LHCN-M2 (cell line): ENCODE measurements at places on chromosomes 1 and 21. TPM values are rescaled to one million over a fixed set of nuclear protein-coding genes. Genes with fewer than 3 reads are reported as not detected.

The MARK1 gene
- not detected in 2 replicates for total RNA-seq

The RLF gene
- 15.6 and 15.7 TPM in 2 replicates for total RNA-seq

The RAVER2 gene
- total RNA-seq = 0.29 and 0.51 TPM in 2 replicates

- no peak for DNase-seq
Measured at GRCh38 chr1:201831371-201831770, 2.4 kb downstream of the IPO9 start.

GRCh38 chr1:97588772-97589171, 332.1 kb downstream of the DPYD start:
- no peak for DNase-seq

- DNase-seq = no peak
Measured at GRCh38 chr1:48561444-48561843, 89.4 kb upstream of the SPATA6 start.

- DNase-seq = peak; percentile 85
Measured at GRCh38 chr1:20063861-20064292, 6.1 kb upstream of the PLA2G5 start.

DNA sequence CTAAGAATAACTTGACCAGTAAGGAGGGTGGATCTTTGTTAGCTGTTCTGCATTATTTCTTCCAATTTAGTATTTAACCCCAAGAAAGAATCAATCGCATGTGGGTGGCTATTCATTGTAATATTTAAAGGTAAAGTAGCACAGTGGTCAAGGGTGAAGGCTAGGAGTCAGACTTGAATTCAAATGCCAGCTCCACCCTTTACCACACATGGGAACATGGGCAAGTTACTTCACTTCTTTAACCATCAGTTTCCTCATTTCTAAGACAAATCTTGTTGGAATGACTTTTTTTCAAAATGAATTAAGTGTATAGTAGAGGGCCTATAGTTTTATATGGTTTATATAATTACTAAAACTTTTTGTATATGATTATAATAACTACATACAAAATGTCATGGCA, 71.3 kb upstream of the S1PR1 start:
- no peak for DNase-seq

GRCh38 chr1:102241431-102242338, 245.0 kb upstream of the OLFM3 start:
- no peak for DNase-seq

DNA sequence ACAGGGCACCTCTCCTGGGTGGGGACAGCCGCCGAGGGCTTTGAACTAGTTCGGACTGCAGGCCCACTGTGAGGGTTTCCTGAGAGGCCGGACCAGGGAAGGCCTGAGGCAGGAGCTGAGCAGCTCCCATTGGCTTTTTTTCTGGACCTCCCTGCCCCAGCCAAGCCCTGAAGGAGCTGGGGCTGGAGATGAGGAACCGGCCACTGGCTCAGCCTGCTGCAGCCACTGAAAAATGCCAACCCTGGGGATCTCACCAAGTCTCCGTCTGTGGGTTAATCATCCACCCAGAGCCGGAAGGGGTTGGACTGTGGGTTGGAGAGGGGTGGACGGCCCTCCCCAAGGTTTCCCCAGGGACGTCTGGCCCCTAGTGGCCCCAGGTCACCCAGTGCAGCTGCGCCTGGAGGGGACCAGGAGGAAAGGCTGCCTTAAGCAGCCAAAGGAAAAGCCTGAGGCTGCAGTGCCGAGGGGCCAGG, 2.5 kb downstream of the VWA1 start:
- DNase-seq = no peak

DNA sequence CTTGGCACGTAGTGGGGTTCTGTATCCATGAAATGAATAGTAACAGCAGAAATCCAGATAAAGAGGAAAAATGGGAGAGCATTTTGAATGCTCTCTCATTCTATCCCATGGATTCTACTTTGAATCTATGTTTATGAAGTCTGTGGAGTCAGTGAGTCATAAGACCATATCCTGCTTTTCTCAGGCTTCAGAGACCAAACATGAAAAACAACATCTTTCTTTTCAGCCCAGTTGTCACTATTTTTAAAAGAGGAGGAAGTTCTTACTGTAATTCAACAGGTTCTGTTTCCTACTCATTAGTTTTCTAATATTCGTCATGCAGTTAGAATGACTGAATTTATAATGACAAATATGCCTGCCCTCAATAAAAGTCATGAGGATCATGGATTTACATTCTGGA, 39.4 kb upstream of the CD55 start:
- peak; percentile 82 for DNase-seq

GRCh38 chr1:88228114-88228513, 456.0 kb upstream of the PKN2 start:
- DNase-seq = no peak

DNA sequence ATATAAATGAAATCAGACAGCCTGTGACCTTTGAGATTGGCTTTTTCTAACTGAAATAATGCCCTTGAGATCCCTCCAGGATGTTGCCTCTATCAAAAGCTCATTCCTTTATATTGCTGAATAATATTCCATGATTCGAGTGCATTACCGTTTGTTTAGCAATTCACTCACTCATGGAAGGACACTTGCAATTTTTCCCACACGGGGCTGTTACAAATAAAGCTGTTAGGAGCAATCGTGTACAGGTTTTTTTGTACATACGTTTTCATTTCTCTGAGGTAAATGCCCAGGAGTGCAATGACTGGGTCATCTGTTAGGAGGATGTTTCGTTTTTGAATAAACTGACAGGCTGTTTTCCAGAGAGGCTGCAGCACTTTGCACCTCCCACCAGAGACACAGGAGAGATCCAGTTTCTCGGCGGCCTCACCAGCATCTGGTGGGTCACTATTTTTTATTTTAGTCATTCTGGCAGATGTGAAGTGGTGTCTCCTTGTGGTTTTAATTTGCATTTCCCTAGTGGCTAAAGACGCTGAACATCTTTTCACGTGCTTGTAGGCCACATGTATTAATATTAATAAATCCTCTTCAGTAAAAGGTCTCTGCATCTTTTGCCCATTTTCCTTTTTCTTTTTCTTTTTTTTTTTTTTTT, 11.0 kb downstream of the PRDM15 start:
- DNase-seq = peak; percentile 37
